ENCODE measurements at places on chromosomes 6 and 20.

DNA sequence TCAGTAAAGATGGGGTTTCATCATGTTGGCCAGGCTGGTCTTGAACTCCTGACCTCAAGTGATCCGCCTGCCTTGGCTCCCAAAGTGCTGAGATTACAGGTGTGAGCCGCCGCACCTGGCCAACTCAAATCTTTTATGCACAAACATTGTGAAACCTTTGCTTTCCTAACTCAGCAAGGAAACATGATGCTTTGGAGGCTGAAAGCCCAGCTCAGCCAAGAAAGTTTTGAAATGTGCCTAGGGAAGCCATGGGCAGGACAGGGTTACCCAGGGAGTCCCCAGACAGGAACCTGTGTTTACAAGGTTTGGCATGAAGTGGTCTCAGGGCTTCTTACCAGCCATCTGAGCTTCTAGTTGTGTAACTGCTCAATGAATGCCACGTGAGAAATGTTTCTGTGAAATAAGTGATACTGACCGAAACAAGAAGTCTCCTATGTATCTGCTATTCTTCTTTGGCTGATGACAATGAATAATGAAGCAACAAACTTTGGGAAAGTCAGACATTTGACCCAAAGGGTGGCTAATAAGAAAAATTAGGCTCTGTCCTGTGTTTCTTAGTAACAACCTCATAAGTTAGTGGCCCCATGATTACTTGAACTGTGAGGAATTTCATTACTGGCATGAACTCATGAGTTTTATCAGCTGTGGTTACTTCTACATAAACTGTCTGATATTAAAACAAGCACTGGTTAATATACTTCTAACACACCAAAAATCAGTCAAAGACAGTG is 163.5 kb downstream of the KIF6 start:
- DNase-seq: no peak

DNA sequence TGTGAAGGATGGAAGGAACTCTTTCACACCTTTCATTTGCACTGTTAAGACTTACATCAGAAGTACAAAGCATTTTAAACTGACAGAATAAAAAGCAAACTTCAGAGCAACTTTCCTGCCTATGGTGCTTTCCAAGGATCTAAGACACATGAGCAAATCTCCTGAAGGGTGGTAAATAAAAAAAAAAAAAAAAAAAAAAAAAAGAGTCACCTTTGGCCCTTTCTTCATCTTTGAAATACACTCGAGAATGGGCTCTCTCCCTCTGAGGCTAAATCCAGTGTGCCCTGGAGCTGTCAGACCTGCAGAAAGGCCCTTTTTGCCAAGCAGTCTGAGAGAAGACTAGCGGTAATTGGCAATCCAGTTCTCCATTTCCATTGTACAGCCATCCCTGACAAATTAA is 1113.8 kb upstream of the FLRT3 start:
- DNase-seq: no peak

- no peak for DNase-seq
These were observed 263.4 kb upstream of the CHD6 start for GRCh38 chr20:41881466-41882046.

- no peak for DNase-seq
These were observed 152.1 kb upstream of the STMND1 start for GRCh38 chr6:16949716-16950115.

DNA sequence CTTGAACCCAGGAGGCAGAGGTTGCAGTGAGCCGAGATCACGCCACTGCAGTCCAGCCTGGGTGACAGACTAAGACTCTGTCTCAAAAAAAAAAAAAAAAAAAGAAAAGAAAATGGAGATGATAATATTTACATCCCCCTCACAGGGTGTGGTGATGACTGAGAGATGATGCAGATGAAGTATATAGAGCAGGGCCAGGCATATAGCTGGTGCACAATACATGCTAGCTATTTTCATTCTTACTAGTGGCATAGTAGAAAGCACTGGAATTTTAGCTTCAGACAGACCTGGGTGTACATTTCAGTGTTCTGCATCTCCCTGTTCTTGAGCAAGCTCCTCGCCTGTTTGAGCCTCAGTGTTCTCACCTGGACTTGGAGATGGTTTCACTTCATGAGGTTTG is 36.9 kb downstream of the CEBPB start:
- no peak for DNase-seq

GRCh38 chr20:41316051-41316450 is 1.5 kb downstream of the ZHX3 start:
- DNase-seq: no peak

GRCh38 chr6:110415086-110415916 is at the start of gene DDO:
TSS of gene DDO (minus strand) at chr6:110415575. CDS start at chr6:110413462, 2,113 bp downstream.
- peak; percentile 87 for DNase-seq

DNA sequence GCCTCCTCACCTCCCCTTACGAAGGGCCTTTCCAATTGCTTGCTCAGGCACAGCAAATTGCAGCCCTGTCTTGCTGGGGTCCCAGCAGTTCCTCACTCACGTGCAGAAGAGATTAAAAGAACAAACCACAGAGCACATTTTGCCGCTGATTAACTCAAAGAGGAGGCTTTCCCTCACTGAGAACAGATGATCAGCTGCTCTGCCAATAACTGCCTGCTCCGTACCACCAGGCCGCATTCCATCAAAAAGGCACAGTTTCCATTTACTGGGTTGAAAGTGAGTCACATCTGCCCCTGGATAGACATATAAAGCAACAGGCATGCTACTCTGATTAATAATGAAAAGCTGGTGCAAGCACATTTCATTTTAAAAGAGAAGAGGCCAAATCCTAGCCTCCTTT is 446.8 kb downstream of the PTPRT start:
- no peak for DNase-seq

- no peak for DNase-seq
These were observed 26.4 kb downstream of the TRIM27 start for GRCh38 chr6:28897369-28897745.

DNA sequence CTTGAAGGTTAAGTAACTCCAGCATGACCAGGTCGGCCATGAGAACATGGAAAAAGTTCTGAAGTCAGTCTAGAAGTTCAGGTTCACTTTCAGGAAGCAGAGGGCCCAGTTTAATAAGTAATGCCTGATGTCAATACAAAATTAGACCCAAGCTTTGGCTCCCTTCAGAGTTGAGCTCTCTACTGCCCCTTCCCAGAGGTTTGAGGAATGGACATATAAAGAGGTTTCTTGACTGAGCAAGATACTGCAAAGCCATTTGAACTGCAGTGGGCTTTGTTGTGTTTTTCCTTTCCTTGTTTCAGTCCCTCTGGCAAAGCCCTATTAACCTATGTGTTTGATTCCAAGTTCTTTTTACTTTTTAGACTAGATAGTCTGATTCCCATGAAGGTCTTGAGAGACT is 97.8 kb upstream of the PREP start:
- DNase-seq: no peak

GRCh38 chr6:151379933-151380847 is 11.2 kb downstream of the ZBTB2 start:
- DNase-seq: no peak

- DNase-seq: no peak
These were observed 1092.0 kb upstream of the MAP3K7 start for GRCh38 chr6:91678679-91679446.

GRCh38 chr6:33318426-33319073 is 1.0 kb upstream of the ZBTB22 start:
- DNase-seq: no peak

GRCh38 chr20:46835418-46835817 is 59.2 kb upstream of the EYA2 start:
- DNase-seq: no peak

All from hippocampal formation (tissue), 2 donors.